ENCODE measurements at places on chromosomes 7 and 10.
A peak's percentile ranks its signal among the peaks of the same experiment; 100 is the strongest.

DNA sequence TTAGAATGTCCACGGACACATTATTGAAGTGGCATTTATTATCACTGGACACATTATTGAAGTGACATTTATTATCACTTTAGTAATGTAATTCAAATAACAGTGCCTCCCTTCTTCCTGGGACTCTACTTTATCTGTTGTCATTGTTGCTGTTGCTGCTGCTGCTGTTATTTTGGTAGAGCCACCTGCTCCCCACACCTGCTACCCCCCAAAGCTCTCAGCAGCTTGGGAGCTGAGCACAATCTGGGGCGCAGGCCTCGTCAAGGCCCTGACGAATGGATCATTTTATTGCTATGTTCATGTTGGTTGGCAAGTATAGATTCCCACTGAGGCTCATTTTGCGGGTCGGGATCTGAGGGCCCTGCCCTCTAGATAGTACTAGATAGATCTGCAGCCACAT, 24.8 kb downstream of the FIGNL1 start:
- no peak for DNase-seq

DNA sequence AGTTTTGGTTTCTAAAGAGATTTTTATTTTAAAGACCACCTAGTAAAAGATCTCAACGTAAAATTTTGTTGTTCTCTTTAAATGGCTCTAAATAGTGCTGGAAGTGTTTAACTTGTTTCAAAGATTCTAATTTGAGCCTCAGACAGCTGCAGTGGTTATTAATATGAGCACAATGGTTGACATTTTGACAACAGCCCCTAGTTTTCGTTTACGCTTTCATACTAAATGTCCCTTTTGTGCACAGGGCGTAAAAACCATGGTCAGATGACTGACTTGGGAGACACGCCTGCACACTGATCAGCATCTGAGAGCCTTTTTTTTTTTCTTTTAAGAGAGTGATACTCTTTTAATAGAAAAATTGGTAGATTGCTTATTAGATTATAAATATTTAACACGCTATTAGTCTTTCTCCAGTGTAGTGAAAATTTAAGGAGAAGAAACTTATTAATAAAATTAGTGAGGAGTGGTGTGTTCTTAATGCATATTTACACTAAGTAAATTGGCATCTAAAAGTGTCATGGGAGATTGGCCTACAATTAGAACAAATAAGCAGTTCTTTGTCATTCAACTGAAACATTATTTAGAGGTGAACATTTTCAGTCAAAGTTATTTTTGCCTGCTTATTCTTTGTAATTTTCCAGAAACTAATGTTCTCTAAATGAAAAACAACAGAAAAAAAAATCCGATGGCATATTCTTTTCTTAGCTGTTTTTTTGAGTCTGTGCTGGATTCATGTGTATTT, 182.8 kb upstream of the PHYHIPL start:
- DNase-seq, result no peak

DNA sequence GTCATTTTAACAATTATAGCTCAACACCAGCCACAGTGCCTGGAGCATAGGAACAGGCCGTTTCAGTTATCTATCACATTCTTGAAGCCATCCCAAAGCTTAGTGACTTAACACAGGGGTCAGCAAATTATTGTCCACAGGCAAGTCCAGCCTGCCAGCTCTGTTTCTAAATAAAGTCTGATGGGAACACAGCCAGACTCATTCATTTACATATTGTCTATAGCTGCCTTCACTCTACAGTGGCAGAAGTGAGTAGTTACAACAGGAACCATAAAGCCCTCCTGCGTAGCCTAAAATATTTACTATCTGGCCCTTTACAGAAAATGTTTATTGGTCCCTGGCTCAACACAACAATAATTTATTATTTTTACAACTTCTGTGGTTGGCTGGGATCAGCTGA, 407.5 kb upstream of the AUTS2 start:
- DNase-seq, result no peak

- DNase-seq, result no peak
Observed at GRCh38 chr7:132500727-132501440, 75.4 kb downstream of the PLXNA4 start.

DNA sequence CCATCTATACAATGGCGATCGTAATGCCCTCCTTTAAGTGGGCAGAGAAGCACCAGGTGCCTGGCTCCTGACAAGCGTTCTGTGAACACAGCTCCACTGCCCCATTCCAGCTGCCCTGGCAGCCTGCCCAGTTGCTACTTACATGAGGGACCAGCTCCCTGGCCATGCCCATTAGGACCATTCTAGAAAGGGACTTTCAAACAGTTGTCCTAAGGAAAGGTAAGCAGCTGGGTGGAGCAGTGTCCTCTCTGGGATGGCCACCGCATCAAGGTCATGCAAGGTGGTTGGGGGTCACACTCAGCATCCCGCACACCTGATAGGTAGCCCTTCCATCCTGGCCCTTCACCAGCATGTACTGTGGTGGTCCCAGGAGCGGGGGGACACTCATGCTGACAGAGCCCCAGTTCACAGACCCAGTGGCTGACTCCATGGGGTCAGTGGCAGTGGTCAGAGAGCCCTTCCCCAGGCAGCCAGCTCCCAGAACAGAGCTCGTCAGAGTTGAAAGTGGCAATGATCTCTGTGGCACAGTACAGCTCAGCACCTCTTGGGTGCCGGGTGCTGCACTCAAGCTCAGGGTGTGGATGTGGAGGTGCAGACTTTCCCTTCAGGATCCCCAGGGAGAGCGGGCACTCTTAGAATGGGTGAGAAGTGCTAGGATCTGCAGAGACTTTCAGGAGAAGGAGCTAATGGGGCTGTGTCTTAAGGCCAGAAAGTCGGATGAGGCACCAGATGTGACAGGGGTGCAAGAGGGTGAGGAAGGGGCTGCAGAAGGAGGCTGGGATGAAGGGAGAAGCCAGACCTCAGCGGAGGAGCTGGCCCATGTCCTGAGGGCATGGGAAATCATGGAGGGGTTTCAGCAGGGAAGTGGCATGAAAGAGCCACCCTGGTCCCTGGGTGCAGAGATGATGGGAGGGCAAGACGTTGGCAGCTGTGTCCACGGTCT, 10.9 kb downstream of the MMRN2 start:
- DNase-seq, result peak; percentile 41

GRCh38 chr10:11475831-11476434, 135.5 kb downstream of the USP6NL start:
- DNase-seq, result no peak

GRCh38 chr10:86258499-86258898, 108.1 kb downstream of the GRID1 start:
- DNase-seq, result no peak

DNA sequence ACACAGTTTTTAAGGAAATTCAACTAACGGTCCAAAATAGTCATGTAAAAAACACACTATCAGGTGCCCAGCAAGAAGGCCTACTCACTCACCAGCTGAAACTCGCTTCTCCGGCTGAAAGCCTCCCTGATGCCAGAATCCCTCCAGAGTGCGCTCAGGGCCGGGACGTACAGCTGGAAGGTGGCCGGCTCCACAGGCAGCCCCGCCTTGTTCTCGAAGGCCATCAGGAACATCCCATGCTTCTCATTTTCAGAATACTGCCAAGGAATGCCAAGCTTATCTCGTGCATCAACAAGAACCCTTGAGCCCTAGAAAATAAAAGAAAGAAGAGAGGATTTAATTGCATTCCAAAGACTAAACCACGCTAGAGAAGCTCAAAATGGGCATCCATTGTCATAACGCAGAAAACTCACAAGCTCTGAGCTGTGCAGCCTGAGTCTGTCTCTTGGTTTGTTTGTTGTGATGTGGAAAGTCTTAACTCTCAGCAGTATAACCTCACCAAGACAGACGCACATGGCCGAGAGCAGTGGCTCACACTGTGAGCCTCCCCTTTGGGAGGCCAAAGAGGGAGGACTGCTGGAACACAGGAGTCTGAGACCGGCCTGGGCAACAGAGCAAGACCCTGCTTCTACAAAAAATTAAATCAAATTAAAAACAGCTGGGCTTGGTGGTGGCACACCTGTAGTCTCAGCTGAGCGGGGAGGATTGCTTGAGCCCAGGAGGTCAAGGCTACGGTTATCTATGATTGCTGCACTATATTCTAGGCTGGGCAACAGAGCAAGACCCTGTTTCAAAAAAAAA, 49.1 kb downstream of the GNA12 start:
- DNase-seq, result no peak

DNA sequence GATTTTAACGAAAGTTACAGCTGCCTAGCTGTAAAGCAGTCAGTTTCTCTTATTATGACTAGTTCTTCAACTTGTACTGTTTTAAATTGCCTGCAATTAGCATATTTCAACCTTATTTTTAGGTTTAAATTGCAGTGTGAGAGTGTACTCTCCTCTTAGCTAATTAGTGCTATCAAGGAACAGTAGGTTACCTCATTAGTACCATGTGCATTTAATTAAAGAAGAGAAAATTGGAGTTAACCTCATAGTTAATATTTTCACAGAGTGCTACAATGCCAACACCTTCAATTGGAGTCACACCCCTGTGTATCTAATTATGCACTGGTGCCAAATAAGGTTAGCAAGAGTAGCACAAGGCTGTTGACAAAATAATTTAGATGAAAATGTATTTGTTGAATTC, 154.6 kb downstream of the FOXP2 start:
- no peak for DNase-seq

DNA sequence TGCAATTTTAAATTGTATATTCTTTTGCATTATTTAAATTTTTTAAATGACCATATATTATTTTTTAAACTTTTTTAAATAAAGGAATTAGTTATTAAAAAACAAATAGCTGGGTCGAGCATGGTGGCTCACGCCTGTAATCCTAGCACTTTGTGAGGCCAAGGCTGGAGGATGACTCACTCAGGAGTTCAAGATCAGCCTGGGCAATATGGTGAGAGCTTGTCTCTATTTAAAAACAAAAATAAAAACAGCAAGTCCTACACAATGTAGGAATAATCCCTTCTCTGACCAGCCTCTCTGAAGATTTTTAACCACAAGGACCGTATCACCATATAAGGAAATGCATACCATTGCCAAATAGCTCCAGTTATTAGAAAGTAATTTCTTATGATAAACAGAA, 19.6 kb downstream of the NOC3L start:
- DNase-seq, result no peak

DNA sequence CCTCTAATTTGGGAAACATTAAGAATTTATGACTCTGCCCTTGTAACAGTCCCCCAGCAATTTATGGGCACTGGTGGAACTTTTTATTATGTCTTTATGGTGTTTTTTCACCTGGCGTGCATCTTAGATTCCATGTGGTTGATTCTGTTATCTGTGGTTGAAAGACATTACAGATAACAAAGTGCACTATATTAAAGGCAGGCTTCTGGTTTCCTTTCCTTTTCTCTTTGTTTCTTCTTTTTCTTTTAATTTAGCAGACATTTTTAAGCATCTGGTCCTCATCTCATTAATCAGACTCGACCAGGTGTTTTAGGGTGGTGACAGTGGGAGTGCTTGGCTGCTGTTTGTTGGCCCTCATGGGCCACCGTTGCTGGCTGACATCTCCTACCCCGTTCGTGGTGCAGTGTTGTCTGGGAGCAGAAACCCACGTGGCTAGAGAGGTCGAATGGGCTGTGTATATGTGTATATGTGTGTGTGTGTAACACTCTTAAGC, 77.4 kb downstream of the LRMDA start:
- no peak for DNase-seq

GRCh38 chr10:48285710-48286109, 11.2 kb upstream of the FRMPD2 start:
- no peak for DNase-seq

GRCh38 chr7:11895337-11895736, 63.3 kb upstream of the THSD7A start:
- DNase-seq, result no peak

DNA sequence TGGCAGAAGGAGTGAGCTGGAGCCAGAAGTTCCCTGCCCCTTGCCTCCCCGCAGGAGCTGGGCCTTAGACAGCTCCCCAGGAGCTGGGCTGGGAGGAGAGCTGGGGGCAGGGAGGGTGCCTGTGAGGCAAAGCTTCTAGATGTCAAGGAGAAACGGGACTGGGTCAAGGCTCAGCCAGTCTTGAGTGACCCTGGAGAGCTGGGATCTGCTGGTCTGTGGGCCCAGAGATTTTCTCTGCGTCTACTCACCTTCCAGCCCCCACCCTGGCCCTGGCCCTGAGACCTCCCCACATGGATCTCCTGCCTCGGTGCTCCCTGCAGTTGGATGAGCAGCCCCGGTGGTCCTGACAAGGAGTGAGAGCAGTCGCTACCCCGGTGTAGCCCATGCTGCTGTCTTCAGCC, 20.3 kb upstream of the SHH start:
- DNase-seq, result no peak

- no peak for DNase-seq
Observed at GRCh38 chr10:33453081-33454025, 118.9 kb upstream of the NRP1 start.

GRCh38 chr10:5645944-5646617, 20.3 kb downstream of the ASB13 start:
- no peak for DNase-seq

GRCh38 chr10:96683065-96683464, 37.2 kb downstream of the PIK3AP1 start:
- no peak for DNase-seq

GRCh38 chr10:16741540-16741939, 75.7 kb downstream of the RSU1 start:
- no peak for DNase-seq

GRCh38 chr10:42149722-42150427, 488.5 kb downstream of the ZNF33B start:
- DNase-seq, result no peak

DNA sequence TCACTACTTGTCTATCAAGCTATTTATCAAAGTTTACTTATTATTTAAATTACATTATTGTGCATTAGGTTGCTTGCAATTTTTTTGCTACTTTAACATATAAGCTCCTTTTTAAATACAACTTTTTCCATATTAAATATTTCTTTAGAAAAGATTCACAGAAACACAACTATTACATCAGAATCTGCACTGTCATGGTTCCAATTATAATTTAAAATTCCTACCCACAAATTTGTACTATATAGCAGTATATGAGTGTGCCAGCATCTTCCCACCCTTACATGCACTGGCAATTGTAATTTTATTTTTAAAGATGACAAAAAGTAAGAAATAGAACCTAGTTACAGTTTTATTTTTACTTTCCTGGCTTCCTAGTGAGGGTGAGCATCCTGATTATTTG, 15.8 kb downstream of the MINDY3 start:
- no peak for DNase-seq

GRCh38 chr7:152862006-152862405, 102.5 kb downstream of the ACTR3B start:
- no peak for DNase-seq
